ENCODE measurements at places on chromosomes 7 and 10. TPM values are rescaled to one million over a fixed set of nuclear protein-coding genes. Genes with fewer than 3 reads are reported as not detected.

DNA sequence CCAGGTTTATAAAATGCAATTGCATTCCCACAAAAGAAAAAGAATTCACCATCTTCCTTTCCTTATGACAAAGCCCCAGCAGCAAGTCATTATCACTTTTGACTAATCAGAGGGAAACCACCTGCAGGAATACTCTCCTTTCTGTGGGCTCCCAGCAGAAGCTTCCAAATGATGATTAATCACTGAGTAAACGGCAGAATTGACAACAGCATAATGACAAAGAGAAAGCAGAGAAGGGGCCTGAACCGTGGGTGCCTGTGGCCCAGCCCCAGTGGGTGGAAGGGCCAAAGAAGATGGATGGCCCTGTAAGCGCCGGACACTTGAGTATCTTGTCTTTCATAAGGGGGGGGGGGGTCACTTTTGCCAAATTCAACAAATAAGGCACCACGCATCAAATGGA lies 152.4 kb upstream of the NRBF2 start:
- no peak for DNase-seq

- no peak for DNase-seq
Observed at GRCh38 chr7:107712025-107712424, 31.9 kb upstream of the CBLL1 start.

DNA sequence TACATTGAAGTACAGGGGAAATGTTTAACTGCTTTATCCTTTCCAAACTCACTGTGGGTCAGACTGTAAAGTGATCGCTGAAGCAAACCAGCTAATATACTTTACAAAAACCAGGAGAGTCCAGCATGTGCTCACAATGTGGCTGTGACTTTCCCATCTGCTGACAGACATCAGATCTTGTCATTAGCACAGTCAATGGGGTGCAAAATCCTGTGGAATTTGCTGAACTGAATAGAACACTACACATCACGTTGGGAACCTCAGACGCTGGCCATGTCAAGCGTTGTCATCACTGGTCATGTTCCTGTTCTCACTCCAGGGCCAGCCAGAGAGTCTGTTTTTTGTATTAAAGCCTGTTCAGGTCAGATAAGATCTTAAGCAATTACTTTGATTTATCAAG lies 83.4 kb downstream of the AGMO start:
- DNase-seq = no peak

The PUS7 gene
- polyA plus RNA-seq = 18.1 TPM

- DNase-seq = no peak
Observed at GRCh38 chr7:139329119-139329518, 12.0 kb upstream of the FMC1 start.

- DNase-seq = no peak
Observed at GRCh38 chr7:92848851-92849250, 12.5 kb upstream of the CDK6 start.

- DNase-seq = no peak
Observed at GRCh38 chr10:83769281-83769820, 370.0 kb upstream of the GHITM start.

- DNase-seq = no peak
Observed at GRCh38 chr10:104735036-104735756, 94.1 kb downstream of the SORCS3 start.

GRCh38 chr10:27564398-27564797 lies 60.3 kb downstream of the RAB18 start:
- DNase-seq = no peak

- DNase-seq = no peak
Observed at GRCh38 chr7:94440451-94441039, 45.9 kb downstream of the COL1A2 start.

- no peak for DNase-seq
Observed at GRCh38 chr10:34524369-34525091, 290.6 kb downstream of the PARD3 start.

DNA sequence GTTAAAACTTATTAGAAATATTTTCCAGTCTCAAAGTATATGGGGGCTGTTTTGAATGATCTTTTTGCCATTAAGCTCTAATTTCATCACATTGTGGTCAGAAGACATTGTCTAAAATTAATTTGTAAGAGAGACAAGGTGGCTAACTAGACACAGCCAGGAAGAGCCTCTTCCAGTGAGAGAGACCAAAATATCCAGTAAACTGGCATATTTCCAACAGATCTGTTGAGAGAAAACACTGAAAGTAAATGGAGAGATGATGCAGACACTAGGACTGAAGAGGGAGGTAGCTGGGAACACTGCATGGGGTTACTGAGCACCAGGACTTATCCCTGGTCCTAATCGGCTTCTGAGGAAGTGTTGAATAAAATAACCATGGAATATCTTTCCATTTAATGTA lies 101.5 kb upstream of the TAS2R16 start:
- no peak for DNase-seq

GRCh38 chr7:115271332-115272235 lies 349.7 kb downstream of the MDFIC start:
- DNase-seq = no peak

- DNase-seq = no peak
Observed at GRCh38 chr7:134636008-134636449, 10.6 kb upstream of the BPGM start.

DNA sequence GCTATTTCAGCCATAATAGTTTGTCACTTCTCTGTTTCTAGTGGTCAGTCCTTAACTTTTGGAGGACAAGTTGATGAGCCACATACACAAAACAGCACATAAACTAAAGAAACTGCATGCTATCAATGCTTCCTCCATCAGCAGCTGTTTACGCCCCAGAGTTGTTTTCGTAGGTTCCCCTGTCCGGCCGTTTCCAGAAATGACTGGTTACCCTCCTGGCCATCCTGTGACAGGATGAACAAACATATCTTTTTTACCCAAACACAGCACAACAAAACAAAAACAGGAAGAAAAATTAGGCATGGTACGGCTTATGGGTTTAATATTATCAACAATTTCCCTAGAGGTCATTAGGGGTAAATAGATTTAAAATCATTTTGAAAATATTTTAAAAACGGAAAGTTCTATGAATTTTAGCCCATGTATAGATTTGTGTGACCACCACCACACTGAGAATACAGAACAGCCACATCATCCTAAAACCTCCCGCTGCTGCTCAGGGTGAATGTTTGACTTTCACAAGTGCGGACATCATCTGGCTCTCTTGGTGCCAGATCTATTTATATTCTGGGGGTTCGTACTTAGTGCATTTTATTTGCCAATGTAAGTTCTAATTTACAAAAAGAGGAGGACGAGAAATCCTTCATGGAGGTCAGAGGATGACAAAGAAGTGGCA lies 74.8 kb downstream of the HIPK2 start:
- no peak for DNase-seq

The CLDN12 gene
- 46.9 TPM for polyA plus RNA-seq

The FGFBP3 gene
- 3.3 TPM for polyA plus RNA-seq

The ARID5B gene
- 56.9 TPM for polyA plus RNA-seq
